ENCODE measurements at places on chromosomes 4 and X.

GRCh38 chrX:9515973-9516538 lies 51.2 kb downstream of the TBL1X start:
- DNase-seq: no peak

DNA sequence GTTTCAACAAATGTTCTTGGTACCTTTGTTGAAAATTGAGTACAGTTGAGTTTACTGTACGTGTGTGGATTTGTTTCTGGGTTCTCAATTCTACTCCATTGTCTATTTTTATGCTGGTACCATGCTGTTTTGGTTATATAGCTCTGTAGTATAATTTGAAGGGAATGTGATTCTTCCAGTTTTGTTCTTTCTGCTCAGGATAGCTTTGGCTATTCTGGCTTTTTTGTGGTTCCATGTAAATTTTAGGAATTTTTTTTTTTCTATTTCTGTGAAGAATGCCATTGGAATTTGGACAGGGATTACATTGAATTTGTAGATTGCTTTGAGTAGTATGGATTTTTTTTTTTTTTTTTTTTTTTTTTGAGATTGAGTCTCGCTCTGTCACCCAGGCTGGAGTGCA lies 373.4 kb downstream of the IL15 start:
- no peak for DNase-seq

DNA sequence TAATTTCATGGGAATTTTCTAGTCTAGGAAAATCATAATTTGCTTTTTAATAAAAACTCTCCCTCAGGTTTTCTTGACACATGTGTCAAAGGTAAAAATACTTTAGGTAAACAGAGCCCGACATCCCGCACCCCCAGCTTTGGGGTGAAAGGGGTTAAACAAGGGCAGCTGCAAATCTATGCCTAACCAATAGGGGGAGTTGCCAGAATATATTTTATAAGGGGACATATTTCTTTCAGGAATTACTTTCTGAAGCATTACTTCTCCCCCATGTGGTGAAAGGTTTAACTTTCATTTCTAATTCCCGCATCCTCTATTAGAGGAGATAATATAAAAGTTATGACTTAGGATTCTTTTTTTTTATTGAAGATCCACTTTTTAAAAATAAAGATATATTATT lies 53.9 kb upstream of the HEPH start:
- no peak for DNase-seq

- no peak for DNase-seq
Observed at GRCh38 chr4:3145234-3145924, 70.9 kb downstream of the HTT start.

- peak; percentile 1 for DNase-seq
Observed at GRCh38 chrX:42176789-42177188, 253.4 kb upstream of the CASK start.

- DNase-seq: no peak
Observed at GRCh38 chrX:67619253-67619652, 75.4 kb downstream of the AR start.

DNA sequence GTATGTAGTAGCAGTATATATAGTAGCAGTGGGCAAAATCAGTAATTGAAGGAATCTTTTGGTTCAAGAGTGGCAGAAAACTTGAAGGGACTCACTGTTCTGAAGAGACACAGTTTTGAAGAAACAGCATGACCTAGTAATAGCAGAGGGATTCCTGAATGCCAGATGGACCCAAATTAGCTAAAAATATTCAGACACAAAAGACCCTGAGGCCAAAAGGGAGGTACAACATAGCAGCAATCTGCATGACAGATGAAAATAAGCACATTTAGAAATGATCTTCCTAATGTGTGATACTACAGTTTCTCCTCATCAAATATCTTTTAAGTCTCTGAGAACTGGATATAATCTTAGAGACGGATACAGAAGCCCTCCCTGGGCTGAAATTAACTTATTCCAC lies 536.6 kb downstream of the PPARGC1A start:
- DNase-seq: no peak

- no peak for DNase-seq
Observed at GRCh38 chr4:26206999-26207398, 113.8 kb upstream of the RBPJ start.

DNA sequence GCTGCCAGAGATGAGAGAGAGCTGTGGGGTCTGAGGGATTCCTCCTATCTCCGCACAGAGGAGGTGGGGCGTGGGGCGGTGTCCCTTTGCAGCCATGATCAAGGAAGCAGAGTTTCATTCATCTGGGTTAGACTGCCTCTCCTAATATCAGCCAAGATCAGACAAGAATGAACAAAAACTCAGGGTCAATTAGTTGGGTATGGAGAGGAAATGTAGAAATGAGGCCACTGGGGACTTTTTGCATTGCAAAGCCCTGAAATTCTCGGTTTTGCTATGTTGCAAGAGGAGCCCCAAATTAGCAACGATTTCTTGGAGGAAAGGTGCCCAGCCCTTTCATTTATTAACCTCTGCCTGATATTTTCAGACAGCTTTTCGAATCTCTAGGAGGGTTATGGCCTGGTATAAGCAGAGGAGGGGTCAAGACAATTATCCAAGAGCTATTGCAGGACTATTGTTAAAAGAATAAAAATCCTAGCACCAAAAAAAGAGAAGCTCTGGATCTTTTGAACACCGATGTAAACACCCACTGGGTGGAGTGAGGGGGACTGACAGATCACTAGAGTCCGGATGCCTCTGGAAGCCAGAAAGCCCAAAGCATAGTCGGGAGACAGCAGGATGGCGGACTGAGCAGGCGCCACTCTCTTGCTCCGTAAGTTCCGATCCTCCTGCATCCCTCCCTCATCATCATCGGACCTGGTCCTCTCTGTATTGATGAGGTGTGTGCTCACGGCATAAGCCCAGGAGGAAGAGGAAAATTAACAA lies 34.4 kb upstream of the ACSL1 start:
- DNase-seq: no peak

DNA sequence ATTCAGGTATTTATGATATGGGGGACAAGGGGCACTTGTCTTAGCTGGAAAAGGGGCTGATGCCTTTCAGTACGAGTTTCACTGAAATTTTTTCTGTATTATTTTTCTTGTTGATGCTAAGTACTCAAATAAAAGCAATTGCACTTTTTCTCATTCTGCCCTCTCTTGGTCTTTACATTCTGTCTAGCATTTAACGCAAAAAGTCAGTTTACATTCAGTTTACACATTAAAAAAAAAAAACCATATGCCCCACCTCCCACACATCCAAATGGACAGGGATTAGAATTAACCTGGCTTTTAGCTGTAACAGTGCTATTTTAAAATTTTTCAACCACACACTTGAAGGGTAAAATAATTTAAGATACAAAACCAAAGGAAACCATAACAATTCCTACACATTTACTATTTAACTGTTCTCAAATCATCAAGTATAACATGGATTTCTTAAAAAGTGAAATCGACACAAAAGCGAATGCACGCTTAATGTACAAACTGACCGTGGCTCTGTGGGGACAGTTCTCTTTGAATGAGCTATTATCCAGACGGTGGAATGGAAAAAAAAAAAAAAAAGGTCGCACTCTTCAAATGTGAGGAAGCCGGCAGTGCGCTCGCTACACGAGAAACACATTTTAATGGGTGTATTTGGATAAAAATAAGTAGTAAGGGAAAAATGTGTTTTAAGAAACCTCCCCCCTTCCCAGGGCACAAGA lies 1.4 kb downstream of the AMMECR1 start:
- DNase-seq: no peak

GRCh38 chr4:42281324-42282020 lies 115.8 kb upstream of the SHISA3 start:
- DNase-seq: no peak

DNA sequence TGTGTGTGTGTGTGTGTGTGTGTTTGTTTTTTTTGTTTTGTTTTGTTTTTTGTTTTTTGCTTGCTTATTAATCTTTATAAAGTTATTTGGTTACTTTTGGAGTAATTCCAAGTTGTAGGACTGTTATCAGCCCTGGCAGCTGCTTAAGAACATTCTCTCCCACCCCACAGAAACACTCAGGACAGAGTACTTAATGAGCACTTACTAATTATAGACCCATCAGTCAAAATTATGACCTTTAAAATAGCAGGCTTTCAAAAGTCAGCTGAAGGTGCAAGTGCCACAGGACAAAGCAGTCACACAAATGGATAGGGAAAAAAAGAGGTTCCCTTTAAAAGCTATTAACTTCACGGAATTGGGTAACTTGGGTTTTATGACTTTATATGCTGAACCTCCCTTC lies 69.0 kb downstream of the BEND2 start:
- no peak for DNase-seq

GRCh38 chrX:7191681-7192110 lies 43.7 kb upstream of the PUDP start:
- no peak for DNase-seq
